SW480 (cell line): ENCODE measurements at places on chromosomes 16 and 17.

- no peak for DNase-seq
Measured at GRCh38 chr16:57852189-57852588, 49.9 kb upstream of the KIFC3 start.

DNA sequence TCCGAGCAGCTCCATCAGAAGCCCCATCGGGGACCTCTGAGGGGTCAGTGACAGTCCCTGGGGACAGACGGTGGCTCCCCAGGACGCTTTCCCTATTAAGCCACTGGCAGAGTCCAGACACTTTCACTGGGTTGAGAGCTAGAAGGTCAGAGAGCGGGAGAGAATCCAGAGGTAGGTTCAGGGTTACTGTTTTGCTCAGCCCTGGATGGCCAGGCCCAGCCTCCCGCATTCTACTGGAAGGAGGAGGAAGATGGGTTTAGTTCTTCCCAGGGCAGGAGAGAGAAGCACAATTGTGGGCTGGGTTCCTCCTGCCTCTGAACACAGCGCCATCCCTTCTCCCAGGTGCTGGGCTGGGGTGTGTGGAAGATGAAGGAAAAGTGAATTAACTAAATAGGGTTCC lies 452.8 kb downstream of the SLC39A11 start:
- no peak for DNase-seq

- no peak for DNase-seq
Measured at GRCh38 chr16:2516391-2517240, 2.9 kb downstream of the ATP6V0C start.

GRCh38 chr16:81094771-81095251 lies 1.4 kb downstream of the GCSH start:
- no peak for DNase-seq

DNA sequence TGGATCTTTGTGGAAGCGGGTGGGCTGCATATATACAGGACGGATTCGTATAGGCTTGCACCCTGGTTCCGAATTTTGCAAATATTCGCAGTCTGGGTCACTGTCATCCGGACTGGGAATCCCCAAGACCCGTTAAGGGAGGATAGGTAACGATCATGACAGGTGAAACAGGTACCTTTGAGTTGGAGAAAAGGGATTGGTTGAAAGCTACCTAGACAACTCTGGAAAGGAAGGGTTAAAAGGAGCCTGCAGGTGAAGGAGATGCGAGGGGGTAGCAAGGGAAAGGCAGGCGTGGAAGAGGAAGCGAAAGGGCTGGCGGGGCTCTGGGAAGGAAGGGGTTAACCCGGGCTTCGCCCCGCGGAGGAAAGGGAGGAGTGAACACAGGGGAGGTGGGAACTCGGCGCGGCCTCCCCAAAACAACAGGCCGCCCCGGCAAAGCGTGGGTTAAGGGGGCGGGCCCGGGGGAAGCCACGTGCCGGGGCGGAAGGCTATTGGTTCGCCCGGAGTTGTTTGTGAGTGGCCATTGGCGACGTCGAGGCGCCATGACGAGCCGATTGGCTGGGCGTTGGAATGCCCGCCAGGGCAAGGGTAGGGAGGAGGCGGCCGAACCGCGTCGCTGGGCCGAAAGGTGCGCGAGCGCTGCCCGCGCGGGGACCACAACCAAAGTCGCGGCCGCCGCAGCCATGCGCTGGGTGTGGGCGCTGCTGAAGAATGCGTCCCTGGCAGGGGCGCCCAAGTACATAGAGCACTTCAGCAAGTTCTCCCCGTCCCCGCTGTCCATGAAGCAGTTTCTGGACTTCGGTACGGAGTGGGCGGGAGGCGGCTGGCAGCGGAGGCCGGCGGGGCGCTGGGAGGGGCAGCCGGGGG lies at the start of gene PDK2:
Gene PDK2 (plus strand): TSS at position 599 of the 867 bp plus-strand sequence. CDS start 85 bp downstream, at position 684.
- peak; percentile 95 for DNase-seq

DNA sequence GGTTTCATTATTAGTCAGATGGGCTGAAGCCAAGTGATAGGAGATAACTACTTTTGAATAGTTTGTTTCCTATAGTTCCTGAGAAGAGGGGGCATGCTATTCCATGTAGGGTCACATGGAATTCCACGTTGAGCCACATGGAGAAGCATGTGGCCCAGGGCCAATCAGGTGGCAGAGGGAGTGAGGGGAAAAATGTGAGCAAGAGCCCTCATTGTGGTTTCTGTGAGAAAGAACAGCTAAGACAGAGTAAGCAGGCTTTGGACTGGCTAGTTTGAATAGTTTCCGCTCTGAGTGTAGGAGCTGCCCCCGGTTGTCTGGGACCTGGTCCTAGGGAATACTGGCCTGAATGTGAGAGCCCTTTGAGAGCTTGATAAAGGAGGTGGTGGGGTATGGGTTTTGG lies 69.9 kb upstream of the CNTNAP4 start:
- DNase-seq, result no peak

DNA sequence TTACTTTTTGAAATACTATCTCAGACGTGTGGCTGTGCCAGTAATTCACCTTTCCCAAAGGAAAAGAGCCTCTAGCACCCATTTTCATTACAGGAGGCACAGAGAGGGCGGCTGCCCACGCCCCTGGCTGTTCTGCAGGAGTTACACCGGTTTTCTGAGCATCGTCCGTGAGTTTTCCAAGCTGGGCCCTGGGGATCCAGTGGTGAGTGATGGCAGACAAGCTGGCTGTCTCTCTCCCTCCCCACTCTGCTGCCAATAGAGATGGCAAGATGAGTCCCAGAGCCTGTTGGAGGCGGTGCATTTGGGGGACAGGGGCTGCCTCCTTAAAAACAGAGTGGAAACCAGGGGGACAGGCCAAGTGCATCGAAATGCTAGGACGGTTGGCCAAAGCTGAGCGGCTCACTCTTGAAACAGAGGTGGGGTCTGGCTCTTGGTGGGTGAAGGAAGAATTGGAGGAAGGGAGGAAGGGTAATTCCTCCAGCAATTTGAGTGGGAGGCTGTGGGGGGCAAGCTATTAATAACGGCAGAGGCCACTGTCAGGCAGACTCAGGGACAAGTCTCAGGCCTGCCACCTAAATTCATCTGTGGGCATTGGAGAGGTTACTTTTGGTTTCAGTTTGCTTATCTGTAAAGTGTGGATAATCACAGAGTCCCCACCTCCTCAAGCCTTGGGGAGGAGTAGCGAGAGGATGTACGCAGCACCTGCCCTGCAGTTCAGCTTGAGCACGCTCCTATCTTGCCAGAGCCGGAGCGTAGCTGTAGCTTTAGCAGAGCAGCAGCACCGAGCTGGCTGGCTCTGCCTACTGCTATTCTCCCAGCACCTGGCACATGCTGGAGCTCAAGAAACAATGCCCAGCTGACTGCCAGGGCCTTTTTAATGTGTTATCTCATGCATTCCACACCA lies 7.5 kb upstream of the NOS2 start:
- DNase-seq, result peak; percentile 35

- no peak for DNase-seq
Measured at GRCh38 chr16:87418644-87419043, 26.5 kb downstream of the MAP1LC3B start.

DNA sequence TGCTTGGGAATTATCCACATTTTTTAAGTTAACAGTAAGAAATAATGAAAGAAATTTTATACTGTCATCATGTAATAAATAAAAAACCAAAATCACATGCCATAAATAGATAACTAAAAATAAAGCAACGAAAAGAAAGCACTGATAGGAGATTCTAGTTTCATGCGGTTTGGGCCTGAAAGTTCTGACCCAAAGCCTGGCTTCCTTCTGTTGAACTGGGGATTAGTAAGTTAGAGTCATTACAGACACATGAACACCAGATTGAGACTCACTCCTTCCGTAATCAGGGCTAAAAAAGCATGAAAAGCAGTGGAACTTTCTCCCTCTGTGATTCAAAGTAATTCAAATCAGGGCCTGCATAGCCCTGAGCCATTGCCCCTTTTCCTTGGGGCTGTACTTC lies 13.2 kb upstream of the SLC6A2 start:
- no peak for DNase-seq

- no peak for DNase-seq
Measured at GRCh38 chr16:9610727-9611126, 519.3 kb downstream of the HAPSTR1 start.

DNA sequence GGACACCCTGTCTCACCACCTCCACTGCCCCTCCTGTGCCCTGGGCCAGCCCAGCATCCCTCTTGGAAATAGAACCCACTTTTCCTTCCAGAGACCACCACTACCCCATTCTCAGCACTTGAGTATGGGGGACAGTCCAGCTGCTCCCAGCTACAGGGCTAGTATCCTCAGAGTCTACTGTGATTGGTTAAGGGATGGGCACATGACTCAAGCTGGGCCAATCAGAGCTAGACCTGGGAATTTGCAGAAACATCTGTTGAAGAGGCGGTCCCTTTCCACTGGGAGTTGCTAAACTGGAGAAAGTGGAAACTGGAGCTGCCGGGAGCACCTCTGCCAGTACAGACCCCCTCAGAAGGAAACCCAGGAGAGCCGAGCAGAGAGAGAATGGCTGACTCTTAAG lies 156.6 kb downstream of the GSG1L start:
- no peak for DNase-seq

GRCh38 chr17:80871341-80871740 lies 120.3 kb upstream of the CHMP6 start:
- DNase-seq, result no peak

- no peak for DNase-seq
Measured at GRCh38 chr16:1054660-1055556, 17.6 kb upstream of the SSTR5 start.

- DNase-seq, result peak; percentile 84
Measured at GRCh38 chr17:58415371-58416055, 1.8 kb downstream of the RNF43 start.

- no peak for DNase-seq
Measured at GRCh38 chr16:19588661-19589060, 33.2 kb downstream of the VPS35L start.

DNA sequence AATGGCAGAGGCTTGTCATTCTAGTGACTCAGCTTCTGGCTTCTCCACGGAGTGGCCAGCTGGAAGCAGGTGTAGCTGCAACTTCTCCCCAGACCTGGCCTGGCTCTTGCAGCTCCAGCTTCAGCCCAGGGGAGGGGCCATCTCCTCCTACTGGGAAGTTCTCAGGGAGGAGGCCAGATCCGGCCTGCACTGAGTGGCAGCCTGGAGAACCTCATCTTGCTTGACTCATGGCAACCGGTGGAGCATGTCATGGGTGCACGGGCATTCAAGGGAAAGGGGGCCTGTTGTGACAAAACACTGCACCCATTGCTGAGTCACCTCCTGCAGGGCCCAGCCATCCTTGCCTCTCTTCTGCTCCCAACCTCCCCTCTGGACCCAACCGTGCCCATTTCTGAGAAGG lies 273.9 kb upstream of the MAF start:
- no peak for DNase-seq

- DNase-seq, result no peak
Measured at GRCh38 chr16:2285731-2286191, 17.8 kb upstream of the RNPS1 start.

DNA sequence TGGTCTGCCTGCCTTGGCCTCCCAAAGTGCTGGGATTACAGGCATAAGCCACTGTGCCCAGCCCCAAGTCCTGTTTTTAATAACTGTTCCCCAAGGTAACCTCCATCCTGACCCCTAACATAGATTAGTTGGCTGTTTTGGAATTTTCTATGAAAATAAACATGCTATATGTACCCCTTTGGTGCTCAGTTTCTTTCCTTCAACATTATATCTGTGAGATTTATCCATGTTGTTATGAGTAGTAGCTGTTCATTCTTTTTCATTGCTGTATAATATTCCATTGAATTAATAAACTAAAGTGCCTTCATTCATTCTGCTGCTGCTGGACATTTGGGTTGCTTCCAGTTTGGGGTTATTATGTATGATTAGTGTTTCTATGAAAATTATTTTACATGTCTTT lies 26.3 kb upstream of the FMNL1 start:
- DNase-seq, result no peak

GRCh38 chr16:2174396-2175131 lies 19.0 kb downstream of the TRAF7 start:
- no peak for DNase-seq

DNA sequence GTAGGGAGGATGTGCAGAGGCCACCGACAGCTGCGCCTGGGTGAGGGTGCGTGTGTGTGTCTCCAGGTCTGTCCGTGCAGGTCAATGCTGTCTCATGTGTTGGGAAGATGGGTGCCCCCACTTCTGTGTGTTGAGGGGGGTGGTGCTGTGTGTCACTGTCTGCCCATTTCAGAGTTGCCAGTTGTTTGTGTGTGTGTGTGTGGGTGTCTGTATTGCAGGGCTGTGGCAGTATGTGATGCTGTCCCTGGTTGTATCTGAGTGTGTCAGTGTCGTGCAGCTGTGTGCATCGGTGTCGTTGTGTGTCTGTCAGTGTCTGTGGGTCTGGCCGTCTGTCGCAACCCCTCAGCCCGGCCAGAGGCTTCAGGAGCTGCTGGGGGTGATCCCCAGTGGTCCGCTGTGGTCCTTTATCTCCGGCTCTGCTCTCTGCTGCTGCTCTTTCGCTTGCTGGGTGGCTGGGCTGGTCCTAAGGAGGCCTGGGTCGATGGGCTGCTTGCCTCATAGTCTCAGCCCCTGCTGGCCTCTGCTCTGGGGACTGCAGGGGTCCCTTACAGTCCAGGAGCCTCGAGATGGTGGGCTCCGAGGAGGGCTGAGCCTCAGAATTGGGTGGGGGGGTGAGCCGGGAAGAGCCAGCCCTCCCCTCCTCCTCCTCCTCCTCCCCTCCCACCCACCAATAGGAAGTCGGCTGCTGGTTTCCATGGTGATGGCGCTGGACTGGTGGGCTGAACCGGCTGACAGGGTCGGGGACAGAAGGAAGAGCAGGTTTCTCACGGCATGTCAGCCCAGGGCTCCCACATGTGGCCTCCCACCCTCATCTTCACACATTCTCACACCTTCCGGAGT lies at the start of gene TSPOAP1:
Gene TSPOAP1 (minus strand): TSS at position 601 of the 840 bp plus-strand sequence. CDS start 875 bp downstream, outside the sequence.
- DNase-seq, result no peak

DNA sequence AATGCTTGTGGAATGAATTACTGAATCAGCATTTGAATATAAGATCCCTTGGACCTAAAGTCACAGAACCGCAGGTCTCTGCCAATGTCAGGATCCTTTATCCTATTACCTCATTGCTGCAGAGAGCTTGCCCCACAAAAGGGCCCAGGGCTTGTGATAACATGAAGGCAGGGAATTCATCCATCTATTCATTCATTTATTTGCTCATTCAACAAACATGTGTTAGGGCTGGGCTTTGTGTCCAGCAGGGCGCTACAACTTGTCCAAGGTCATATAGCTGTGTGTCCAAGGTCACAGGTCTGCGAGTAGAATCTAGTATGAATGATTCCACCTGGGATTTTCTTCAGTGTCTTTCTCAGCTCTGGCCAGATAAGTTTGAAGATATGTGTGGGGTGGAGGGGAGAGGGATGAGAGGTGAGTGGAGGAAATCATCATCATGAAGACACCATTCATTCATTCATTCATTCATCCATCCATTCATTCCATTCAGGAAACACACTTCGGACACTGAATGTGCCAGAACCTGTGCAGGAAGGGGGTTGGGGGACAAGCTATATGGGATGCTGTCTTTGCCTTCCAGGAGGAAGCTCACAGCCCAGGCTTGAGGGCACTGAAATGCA lies 1.3 kb upstream of the UNC45B start:
- no peak for DNase-seq
